Fibroblast of villous mesenchyme (primary cell): ENCODE measurements at places on chromosomes 1 and 21.

- no peak for DNase-seq
Measured at GRCh38 chr1:44776730-44777068, 1.4 kb downstream of the RPS8 start.

DNA sequence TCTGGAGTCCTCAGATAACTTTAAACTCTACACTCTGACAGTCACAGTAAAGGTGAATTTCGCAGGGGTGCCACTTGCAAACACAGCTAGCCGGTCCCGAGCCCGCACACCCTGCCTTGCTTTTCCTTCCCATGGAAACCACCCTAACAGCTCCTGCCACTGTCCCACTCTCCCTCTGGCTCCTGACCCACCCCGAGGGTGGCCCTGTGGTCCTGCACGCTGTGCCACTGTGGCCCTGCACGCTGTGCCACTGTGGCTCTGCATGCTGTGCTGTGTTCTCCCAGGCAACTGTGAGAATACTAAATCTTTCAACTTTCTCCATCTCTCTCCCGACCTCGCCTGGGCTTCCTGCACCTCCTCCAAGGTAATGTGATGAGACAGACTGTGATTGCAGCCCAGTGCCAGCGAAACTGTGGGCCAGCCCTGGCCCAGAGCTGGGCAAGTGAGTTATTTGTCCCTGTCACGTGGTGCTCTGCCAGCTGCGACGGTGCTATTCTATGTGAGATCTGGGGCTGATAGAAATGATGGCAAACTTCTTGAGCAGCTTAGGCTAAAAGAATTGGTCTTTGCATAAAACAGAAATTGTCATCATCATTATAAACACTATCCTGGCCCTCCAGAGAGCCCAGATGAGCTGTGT, 63.4 kb upstream of the TARBP1 start:
- no peak for DNase-seq

DNA sequence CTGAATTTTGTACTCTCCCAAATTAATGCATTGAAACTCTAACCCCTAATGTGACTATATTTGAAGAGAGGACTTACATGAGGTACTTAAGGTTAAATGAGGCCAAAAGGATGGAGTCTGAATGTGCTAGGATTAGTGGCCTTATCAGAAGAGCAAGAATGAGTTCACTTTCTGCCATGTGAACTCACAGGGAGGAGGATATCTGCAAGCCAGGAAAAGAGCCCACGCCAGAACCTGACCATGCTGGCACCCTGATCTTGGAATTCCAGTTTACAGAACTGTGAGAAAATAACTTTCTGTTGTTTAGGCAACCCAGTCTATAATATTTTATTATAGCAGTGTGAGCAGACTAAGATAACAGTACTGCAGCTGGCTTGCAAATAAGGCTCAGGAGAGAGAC, 12.2 kb upstream of the FASLG start:
- peak; percentile 75 for DNase-seq

- peak; percentile 59 for DNase-seq
Measured at GRCh38 chr1:21175324-21175669, 1.4 kb downstream of the EIF4G3 start.

DNA sequence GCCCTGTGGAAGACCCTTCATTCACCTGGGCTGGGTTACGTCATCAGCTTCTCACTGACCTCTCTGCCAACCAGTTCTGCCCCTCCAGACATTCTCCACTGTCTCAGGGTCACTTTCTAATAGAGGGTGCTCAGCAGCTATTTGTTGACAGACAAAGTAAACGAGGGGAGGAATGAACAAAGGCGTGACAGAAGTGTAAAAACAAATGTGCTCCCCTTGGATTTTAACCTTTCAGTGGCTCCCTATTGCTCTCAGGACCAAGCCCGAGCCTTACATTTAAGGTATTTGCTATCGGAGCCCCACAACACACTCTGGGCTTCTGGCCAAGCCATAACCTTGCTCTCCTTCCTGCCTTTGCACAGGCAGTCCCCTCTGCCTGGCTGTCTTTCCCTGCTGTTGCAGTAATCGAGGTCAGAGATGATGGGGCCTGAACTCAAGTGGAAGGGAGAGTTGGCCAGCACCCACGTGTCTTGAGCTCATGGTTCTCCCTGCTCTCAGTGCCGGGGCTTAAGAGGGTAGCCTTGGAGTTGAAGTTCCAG, 9.3 kb upstream of the MARCKSL1 start:
- peak; percentile 65 for DNase-seq

DNA sequence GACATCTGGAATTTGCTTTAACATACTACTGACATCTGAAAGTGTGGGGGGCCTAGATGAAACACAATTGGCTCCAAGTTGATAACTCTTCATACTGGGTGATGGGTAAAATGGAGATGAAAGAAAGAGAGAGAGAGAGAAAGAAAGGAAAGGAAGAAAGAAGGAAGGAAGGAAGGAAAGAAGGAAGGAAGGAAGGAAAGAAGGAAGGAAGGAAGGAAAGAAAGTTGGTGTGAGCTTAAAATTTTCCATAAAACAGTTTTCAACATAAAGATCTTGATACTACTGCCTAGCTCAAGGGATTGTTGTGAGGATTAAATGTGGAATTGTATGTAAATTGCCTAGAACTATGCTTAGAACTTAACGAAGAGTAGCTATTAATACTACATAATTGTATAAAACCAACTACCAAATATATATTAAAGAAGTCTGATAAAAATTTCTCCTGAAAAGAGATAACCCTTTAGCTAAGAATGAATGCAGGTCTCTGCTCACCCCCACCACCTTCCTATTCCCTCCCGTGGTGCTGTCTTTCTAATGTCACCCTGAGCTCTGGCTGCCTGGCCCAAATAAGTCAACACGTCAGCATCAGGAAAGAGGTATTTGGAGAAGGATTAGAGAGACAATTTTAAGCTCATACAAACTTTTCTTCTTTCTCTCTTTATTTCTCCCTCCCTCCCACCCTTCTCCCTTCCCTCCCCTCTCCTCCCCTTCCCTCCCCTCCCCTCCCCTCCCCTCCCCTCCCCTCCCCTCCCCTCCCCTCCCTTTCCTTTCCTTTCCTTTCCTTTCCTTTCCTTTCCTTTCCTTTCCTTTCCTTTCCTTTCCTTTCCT, 89.3 kb upstream of the SGIP1 start:
- DNase-seq, result no peak

DNA sequence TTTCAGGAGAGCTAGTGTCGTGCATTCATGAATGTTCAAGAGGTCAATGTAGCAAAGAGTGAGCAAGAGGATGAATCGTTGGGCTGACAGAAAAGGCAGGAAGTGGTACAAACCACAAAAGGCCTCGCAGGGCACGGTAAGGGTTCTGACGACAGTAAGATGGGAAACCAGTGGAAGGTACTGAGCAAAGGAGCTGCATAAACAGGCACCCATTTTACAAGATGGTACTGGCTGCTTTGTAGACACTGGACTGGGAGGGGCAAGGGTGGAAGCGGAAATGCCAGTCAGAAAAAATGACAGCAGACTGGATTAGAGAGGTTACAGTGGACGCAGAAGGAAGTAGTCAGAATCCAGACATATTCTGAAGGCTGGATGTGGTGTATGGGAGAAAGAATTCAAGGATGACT, 123.5 kb downstream of the PTPN14 start:
- peak; percentile 91 for DNase-seq

DNA sequence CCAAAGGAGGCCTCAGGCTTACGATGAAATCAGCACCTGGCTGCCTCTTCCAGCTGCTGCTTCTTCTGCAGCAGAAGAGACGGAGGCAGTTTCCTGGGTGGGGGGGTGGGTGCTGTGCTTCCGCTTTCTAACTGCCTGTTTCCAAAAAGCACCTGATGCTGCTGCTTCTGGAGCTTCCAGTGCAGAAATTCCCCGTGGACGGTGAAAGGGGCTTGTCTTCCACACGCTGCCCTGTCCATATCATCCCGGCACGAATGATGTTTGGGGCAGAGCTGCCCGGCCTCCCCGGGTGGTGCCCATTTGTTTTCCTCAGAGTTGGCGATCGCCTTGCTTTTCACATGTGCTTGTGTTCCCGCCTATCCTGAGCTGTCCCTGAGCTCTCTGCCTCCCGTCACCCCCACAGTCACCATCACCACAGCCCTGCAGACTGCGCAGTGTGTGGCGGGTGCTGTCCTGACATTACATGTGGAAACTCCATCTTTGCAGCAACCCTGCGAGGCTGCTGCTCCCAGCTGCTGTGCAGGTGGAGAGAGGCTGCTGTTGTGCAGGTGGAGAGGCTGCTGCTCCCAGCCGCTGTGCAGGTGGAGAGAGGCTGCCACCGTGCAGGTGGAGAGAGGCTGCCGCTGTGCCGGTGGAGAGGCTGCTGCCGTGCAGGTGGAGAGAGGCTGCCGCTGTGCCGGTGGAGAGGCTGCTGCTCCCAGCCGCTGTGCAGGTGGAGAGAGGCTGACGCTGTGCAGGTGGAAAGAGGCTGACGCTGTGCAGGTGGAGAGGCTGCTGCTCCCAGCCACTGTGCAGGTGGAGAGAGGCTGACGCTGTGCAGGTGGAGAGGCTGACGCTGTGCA, 1.8 kb downstream of the TTLL10 start:
- DNase-seq, result no peak

DNA sequence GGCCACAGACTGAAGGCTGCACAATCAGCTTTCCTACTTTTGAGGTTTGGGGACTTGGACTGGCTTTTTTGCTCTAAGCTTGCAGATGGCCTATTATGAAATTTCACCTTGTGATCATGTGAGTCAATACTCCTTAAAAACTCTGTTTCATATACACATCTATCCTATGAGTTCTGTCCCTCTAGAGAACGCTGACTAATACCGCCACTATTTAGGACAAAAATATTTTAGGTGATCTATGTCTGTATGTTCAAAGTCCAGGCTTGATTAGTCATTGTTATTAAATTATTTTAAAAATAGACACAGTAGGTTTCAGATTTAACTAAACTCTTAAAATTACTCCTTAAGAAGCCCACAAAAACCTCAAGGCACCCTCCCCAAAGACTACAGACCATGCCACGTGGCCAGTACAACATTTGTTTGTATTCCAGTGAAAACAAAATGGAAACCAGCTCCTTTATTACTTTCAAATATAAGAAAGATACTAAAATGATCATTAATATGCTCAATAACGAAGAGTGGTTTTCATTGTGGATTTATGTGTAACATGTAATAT, 63.1 kb downstream of the TMPRSS15 start:
- DNase-seq, result peak; percentile 0

DNA sequence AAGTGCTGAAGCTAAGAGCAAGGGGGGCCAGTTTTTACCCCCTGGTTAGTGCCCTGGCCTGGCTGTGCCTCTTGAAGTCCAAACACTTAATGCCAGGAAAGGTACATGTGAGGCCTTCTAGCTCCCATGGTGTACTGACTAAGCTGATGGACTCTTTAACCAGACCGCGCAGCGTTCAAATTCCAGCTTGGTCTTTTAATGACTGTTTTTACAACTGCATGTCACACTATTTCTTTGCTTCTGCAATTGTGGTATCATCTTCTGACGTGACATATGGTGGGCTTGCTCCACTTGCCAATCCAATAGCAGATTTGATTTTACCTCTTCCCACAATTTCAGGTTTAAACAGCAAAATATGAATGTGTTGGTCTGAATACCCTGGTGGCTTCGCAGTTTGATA, 197.3 kb downstream of the HUNK start:
- DNase-seq, result no peak

GRCh38 chr1:204826970-204827369, 43.7 kb upstream of the NFASC start:
- no peak for DNase-seq

DNA sequence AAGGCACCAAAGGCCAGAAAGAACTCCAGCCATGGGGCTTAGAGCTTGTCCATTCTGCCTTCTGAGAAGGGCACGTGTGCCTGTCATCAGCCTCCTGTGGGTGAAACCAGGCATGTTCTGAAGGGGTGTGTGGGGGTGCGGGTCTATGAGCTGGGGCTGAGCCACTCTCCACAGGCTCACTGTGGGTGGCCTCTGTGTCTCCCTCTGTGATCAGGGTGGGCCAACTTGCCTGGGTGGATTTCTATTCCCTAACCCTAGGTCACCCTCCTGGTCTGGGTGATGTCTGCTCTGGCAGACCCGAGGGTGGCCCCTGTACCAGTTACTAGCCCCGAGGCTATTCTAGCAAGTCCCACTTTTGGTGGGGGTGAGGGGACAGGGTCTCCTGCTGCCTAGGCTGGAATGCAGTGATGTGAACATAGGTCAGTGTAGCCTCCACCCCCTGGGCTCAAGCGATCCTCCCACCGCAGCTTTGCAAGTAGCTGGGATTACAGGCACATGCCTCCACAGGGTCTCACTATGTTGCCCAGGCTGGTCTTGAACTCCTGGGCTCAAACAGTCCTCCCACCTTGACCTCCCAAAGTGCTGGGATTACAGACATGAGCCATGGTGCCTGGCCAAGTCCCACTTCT, 94.4 kb downstream of the TRIM11 start:
- no peak for DNase-seq

- no peak for DNase-seq
Measured at GRCh38 chr1:216935901-216936300, 212.7 kb upstream of the ESRRG start.

DNA sequence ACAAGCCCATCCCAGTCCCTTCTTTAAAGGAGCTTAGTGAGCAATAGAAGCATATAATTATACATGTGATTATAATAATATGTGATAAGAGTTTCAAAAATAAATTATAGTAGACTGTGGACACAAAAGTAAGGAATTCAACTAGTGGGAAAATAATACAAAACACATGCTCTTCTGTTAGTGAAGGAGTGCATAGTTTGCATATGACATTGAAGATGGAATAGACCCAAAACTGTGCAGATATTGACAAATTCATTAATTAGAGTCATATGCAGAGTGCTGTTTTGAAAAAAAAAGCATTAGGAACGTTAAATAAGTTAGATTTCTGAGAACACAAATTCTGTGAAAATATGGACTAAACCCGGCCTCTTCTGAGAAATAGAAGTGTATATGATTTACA, 278.8 kb downstream of the ASTN1 start:
- DNase-seq, result no peak

DNA sequence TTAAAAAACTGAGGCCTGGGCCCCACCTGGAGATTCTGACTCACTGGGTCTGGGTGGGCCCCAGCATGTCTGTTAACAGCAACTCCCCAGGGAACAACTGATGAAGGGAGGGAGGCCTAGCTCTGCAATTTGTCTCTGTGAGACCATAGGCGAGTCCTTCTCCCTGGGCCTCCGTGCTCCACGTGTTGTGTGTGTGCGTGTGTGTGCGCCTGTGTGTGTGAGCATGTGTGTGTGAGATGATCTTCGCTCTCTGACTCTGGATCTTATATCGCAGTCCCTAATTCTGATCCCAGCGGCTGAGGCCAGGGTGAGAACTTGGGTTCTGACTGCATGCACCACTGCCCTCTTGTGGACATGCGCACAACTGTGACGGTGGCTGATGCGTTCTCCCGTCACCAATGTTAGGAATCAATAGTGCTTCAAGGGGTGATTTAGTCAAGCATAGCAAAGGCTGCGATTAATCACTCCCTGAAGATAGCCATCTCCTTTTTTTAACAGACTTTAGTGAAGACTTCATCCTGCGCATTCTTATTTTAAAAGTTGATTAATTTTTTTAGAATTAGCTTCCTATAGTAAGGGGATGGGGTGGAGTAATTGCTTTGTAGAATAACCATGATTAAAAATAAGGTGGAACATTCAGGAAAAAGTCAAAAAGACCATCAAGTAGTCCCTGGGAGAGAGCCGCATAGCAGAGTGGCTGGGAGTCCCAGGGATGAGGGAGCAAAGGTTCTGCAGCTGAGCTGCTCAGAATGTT, 62.4 kb upstream of the USP24 start:
- DNase-seq, result peak; percentile 80
